Fibroblast of the aortic adventitia (primary cell): ENCODE measurements at places on chromosomes 5 and 9.

- DNase-seq: peak; percentile 31
Observed at GRCh38 chr9:6405371-6405770, 7.6 kb upstream of the UHRF2 start.

GRCh38 chr5:63686181-63686580 lies 276.1 kb downstream of the HTR1A start:
- no peak for DNase-seq

GRCh38 chr5:68240202-68240601 lies 24.6 kb downstream of the PIK3R1 start:
- no peak for DNase-seq

- DNase-seq: no peak
Observed at GRCh38 chr9:89715318-89715858, 110.6 kb downstream of the GADD45G start.

GRCh38 chr5:143026380-143026779 lies 256.2 kb downstream of the ARHGAP26 start:
- no peak for DNase-seq

DNA sequence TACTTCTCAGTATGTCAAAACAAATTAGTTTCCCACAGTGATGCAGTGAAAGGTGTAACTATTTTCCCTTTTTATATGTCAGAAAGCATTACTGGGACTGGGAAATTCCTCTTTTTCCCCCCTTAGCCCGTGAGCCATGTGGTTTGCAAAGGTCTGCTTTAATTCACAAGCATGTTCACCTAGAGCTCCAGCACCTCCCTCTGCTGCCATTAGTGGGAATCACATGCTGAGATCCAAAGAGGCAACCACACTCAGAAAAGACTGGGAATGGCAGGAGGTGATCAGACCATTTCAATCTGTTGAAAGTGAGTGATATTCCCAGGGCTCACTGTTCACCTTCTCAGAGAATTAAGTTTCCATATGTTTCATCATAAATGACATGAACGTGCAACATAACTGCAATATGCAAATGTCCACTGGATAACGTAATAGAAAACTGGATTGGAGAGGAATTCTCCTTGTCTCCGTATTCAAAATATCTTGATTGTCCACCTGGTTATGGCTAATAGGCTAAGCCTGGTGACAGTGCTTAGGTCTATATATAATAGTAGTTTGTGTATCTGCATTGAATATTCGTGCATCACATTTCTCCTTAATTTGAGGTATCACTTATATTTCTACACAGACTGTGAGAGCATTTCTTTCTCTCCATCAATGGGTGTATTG lies 703.5 kb upstream of the WWC1 start:
- DNase-seq: peak; percentile 20

- no peak for DNase-seq
Observed at GRCh38 chr5:54278036-54278830, 32.1 kb downstream of the ARL15 start.

- no peak for DNase-seq
Observed at GRCh38 chr5:1001406-1002270, 7.0 kb upstream of the NKD2 start.

DNA sequence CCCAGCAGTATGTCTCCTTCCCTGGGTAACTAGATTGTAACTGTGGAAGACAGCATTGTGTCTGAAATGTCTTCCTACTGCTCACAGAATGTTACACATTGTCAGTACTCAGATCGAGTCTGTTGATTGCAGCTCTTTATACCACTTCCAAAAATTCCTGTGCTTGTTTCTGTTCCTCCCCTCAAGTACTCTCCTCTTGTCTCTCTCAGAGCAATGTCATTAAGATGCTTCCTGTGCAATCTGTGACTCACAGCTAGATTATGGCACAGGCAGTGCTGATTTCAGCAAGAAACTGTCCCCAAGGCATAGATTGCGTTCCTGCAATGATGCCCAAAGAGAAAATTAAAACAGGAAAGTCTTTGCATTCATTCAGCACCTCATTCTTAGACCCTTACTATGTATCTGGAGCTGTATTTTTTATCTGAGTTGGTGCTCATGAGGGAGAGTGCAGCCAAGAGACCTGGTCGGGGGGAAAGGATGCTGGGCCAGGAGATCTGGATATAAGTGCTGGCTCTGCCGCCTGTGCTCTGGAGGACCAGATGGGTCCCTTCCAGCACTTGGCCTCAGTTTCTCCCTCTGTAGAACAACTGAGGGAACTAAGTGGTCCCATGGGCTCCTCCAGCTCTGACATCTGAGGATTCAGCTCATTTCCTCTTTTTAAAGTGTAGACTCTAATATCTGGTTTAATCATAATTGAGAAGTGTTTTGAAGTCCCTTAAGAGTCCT lies 40.8 kb upstream of the GNPDA1 start:
- peak; percentile 69 for DNase-seq

GRCh38 chr5:149302641-149303040 lies 31.0 kb downstream of the AFAP1L1 start:
- DNase-seq: no peak

- DNase-seq: peak; percentile 76
Observed at GRCh38 chr5:168843277-168844015, 264.3 kb upstream of the PANK3 start.

DNA sequence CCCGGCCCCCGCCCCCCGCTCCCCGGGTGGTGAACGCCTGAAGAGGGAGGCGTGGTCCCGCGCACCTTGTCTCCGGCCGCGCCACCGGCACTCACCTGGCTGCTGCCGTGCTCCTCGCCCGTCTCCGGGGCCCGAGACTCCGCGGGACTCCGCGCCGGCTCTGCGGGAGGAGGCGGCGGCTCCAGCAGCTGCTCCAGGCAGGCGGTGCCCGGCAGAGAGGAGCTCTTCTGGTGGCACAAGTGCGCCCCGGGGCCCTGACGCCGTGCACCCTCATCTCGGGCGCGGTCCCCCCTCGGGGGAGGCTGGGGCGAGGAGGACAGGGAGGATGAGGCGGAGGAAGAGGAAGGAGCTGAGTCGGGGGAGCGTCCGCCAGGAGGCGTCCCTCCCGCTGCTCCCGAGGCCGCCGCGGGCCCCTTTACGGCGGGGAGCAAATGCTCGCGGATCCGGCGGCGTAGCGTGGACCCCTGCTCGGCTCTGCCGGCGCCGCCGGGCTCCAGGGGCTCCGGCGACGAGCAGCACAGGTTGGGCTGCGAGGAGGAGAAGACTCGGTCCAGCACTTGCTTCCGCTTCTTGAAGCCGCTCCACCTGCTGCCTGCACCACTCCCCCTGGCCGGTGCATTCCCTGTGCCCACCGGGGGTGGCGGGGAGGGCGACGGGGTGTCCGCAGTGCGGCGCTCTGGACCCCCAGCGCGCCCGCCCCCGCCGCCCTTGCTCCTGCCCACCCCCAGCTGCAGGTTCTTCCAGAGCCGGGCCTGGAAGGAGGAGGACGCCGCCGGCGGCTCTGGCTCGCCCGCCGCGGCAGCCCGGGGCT lies 928 bp downstream of the MCTP1 start:
- DNase-seq: no peak

GRCh38 chr9:137371946-137372651 lies 50.9 kb downstream of the EXD3 start:
- DNase-seq: no peak

- no peak for DNase-seq
Observed at GRCh38 chr5:83751201-83751600, 30.5 kb upstream of the HAPLN1 start.

DNA sequence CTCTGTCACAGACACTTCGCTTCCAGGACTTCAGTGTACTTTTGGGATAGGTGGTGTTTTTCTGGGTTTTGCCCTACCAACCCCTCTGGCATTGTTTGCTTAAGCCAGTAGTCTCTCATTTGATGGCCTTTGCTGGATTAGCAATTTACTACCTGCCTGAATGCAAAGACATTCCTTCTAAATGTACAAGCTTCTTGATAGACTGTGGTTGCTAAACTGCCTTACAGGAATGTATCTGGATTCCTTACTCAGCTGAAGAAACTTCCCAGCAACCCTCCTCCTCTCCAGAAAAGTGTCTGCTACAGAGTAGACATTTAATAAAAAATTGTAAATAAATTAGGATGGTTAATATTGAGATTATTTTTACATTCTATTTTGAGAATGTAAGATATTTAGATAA lies 1916.7 kb downstream of the EFNA5 start:
- DNase-seq: no peak

- no peak for DNase-seq
Observed at GRCh38 chr9:73995836-73996235, 501.3 kb upstream of the RORB start.

DNA sequence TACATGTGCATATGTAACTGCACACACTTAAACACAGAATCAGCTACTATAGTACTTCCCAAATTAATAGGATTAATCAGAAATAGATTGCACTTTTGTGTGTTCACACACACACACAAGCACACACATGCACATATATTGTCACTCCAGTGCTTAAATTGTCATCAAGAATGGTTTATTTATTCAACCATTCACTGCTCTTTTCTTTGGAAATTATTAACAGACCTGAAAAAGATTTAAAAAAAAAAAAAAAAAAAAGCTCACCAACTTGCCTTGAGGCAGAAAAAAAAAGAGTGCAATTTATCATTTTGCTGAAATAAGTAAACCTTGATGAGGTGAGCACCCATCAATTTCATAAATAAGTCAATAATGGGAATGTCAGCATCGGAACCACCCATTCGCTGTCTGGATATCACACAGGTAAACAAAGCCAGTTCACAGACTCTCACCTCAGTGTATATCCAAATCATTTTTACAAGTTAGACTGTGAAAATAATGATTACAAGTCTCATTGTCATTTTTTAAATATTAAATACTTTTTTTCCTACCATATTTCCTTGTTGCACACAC lies 562.8 kb downstream of the BNC2 start:
- DNase-seq: no peak

- DNase-seq: no peak
Observed at GRCh38 chr9:133846483-133847090, 108.4 kb upstream of the SARDH start.

DNA sequence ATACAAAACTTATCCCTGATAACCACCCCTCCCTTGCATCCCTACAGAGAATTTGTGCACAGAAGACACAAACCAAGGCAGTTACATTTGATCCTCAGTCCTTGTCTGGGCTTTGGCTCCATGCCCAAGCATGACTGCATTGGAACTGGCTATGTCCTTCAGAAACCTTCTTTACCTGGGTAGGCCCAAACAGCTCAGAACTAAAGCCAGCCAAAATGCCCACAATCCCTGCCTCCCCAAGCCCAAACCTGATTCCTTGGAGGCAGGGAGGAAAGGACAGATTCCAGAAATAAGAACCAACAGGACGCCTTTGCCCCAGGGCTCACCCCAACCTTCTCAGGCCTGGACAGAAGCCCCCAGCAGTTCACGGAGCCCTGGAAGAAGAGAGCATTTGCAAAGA lies 8.2 kb downstream of the IL17B start:
- DNase-seq: no peak

DNA sequence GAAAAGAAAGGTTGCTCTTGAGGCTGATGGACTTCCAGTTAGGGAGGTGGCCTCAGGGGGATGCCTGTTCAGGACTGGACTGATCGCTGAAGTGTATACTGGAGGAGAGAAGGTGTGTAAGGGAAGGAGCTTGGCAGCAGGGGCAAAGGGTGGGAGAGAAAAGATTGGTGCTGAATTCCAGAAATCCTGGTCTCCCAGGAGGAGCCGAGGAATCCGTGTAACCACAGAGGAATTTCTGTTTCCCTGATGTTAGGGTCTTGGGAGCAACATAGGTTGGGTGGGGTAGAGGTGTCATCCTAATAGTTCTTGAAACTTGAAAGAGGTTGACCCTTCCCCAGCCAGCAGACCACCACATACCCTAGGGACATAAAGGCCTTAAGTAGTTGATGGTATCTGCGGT lies 88.9 kb upstream of the PTPN3 start:
- no peak for DNase-seq

DNA sequence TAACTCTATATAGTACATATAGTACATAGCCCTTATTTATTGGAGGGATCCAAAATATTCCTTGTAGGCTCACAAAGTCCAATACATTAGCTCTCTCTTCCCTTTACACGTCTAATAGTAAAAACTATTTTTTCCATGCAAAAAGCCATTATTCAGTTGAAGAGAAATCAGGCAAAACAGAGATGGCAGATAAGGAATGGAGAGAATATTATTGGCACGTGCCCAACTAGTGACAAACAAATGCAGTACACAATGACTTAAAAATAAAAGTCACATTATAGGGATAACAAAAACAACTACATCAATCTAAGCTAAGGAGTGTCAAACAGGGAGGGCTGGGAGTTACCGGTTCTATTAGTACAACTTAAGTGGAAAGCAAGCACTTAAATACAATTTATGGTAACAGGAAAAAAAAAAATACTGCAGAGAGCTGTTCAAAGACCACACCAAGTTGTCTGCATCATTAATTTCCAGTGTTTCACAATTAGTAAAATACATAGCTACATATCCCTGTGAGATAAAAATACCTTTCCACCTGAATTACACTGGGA lies 4.1 kb upstream of the SCAI start:
- DNase-seq: no peak

DNA sequence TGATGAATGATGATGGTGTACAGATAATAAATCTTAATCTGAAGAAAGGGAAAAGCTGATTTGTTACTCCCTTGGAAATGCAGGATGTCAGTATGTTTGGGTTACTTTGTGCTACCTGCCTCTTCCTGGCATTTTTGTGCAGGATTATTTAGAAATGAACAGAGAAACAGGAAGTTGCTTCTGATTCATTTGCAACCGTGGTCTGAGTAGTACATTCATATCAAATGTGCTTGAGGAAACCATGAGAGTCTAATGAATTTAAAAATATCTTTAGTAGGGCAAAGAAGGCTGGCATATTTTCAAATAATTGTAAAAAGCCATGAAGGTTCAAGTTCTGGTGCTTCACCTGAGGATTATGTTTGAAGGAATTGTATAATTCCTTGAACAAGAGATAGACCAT lies 391.6 kb downstream of the TMEM161B start:
- no peak for DNase-seq

DNA sequence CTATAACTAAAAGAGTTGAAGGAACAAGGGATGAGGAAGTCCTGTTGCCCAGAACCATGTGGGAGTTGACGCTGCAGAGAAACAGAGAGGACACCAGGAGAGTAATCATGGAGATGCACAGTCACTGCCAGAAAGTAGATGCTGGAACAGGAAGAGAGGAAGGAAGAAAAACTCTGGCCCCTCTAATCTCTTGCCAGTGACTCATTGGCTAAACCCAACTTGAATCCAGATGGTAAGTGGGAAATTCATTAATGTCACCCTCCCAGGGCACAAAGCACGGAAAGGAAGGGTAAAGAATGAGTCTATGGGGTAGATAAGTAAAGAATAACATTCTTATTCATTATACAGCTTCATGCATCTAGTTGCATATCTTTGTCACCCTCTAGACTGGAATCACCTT lies 631.9 kb downstream of the PRELID2 start:
- peak; percentile 81 for DNase-seq

- DNase-seq: peak; percentile 99
Observed at GRCh38 chr5:38845526-38846378, at the start of gene OSMR. Gene OSMR (plus strand): TSS chr5:38846012. CDS start chr5:38869045, 23,033 bp downstream.
